Bladder microvascular endothelial cell (primary cell): ENCODE measurements at places on chromosomes 3 and 15. TPM values are rescaled to one million over a fixed set of nuclear protein-coding genes. Genes with fewer than 3 reads are reported as not detected.

Gene PLSCR2
- 0.31 TPM in 1 of 2 replicates, not detected in the other for total RNA-seq

Gene RARB
- total RNA-seq = 18.5 and 25.7 TPM in 2 replicates

Gene CISH
- 0.16 and 0.44 TPM in 2 replicates for total RNA-seq

Gene ACVR2B
- 1.9 and 5.7 TPM in 2 replicates for total RNA-seq

Gene PCYT1A
- 50.2 and 90.4 TPM in 2 replicates for total RNA-seq

Gene CPN2
- total RNA-seq = not detected in 2 replicates

Gene LDHAL6B
- not detected in 2 replicates for total RNA-seq

Gene OSBPL10
- total RNA-seq = 17.5 and 25.2 TPM in 2 replicates

Gene GABRG3
- not detected in 2 replicates for total RNA-seq

Gene PDE8A
- total RNA-seq = 27.5 and 70.8 TPM in 2 replicates

Gene ITGA11
- total RNA-seq = 1.6 and 34.5 TPM in 2 replicates

Gene CILP
- not detected in 2 replicates for total RNA-seq

Gene TEX264
- 37.7 and 50.0 TPM in 2 replicates for total RNA-seq

Gene RLBP1
- not detected in 2 replicates for total RNA-seq

Gene MYO5C
- total RNA-seq = 19.4 and 23.3 TPM in 2 replicates

Gene LPP
- total RNA-seq = 22.5 and 69.1 TPM in 2 replicates

Gene DENND4A
- total RNA-seq = 15.7 and 38.3 TPM in 2 replicates

Gene EIF1B
- 12.8 and 15.8 TPM in 2 replicates for total RNA-seq

Gene TMEM266
- not detected in 2 replicates for total RNA-seq

Gene EFCAB12
- 0.06 TPM in 1 of 2 replicates, not detected in the other for total RNA-seq

Gene GOLGA6L10
- total RNA-seq = 0.65 and 1.3 TPM in 2 replicates

Gene IL16
- total RNA-seq = 1.7 and 4.9 TPM in 2 replicates

Gene SRP14
- total RNA-seq = 227 and 305 TPM in 2 replicates

Gene EPB42
- total RNA-seq = not detected in 2 replicates

Gene SCN11A
- total RNA-seq = under 0.01 and 0.06 TPM in 2 replicates

Gene ARL14
- 0.06 TPM in 1 of 2 replicates, not detected in the other for total RNA-seq

Gene TTC14
- 14.9 and 51.1 TPM in 2 replicates for total RNA-seq

Gene GUCA1C
- total RNA-seq = not detected in 2 replicates

Gene EPHB3
- under 0.01 TPM in 2 replicates for total RNA-seq

Gene SCAMP5
- total RNA-seq = 5.3 and 5.9 TPM in 2 replicates

Gene CHP1
- total RNA-seq = 39.3 and 56.6 TPM in 2 replicates

Gene SUCLG2
- total RNA-seq = 37.6 and 46.3 TPM in 2 replicates

Gene LYSMD4
- 9.7 and 10.1 TPM in 2 replicates for total RNA-seq

Gene ETFA
- total RNA-seq = 135 and 246 TPM in 2 replicates
